ENCODE measurements at places on chromosomes 13 and 19.

DNA sequence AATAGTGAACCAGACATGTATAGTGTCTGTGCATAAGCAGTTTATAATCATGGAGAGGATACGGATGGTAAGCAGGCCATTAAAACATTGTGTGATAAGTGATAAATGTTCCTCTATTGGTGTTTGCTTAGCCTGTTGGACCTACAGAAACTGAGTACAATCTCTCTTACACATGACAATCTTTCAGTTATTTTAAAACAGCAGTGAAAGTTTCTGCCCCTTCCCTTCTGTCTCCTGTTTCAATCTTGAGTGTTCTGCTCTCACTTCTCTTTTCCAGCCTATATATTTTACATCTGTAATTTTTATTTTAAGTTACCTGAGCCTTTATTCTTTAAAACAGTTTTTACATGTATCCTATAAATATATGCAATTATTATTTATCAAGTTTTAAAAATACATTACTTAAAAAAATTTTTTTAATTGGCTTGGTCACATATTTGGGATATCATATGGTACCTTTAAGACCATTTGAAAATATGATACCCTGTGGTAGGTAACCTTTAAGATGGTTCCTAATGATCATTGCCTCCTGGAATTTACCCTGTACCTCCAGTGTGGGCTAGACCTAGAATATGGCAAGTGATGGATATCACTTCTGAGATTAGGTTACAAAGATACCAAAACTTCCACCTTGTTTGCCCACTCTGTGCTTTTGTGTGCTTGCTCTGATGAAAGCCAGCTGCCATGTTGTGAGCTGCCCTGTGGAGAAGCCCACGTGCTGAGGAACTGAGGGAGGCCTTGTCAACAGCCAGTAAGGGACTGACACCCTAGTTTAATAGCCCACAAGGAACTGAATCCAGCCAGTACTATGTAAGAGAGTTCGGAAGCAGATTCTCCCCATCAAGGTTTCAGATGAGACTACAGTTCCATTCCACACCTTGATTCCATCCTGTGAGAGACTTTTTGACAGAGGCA is 99.3 kb downstream of the DHRS12 start:
- no peak for DNase-seq

- no peak for DNase-seq
Observed at GRCh38 chr19:11240008-11240444, 607 bp downstream of the ANGPTL8 start.

GRCh38 chr19:33806434-33806881 is 9.8 kb downstream of the KCTD15 start:
- peak; percentile 36 for DNase-seq

- DNase-seq: no peak
Observed at GRCh38 chr19:46435009-46435408, 6.3 kb upstream of the PNMA8C start.

- DNase-seq: no peak
Observed at GRCh38 chr13:94431574-94431973, 47.9 kb downstream of the DCT start.

GRCh38 chr13:106967391-106967790 is 399.5 kb upstream of the ARGLU1 start:
- DNase-seq: no peak

DNA sequence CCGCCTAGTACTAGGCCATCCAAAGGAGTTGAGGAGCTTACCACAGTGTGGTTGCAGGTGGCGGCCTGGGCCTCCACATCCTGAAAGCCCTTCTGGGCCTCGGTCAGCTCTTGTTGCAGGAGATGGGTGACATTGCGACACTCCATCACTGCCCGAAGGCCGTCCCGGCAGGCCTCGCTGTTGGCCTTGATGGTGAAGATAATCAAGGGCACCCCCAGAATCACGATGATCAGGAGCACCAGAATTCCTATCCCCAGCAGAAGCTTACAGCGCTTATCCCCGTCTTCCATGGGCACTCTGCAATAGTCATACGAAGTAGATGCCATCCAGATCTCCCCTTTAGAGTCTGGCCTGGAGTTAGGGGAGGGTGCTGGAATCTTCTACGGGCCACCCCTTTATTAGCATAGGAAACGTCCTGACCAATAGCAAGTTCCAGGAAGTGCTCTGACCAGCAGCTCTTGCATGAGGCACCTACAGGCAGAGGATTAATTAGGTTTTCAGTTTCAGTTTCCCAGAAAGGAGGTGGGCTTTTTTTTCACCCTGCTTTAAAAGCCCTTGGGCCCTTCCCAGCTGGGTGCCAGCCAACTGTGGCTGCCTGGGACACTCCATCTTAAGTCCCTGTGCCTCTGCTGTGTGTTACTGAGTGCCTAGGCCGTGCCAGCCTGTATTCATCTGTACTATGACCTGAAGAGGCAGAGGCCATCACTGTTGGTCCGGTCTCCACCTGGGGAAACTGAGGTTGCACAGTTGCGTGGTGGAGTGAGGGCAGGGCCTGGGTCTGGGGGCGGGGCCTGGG is at the start of gene BST2:
Gene BST2, minus strand, starts transcription at position 381 of the 796 bp plus-strand sequence. Its CDS starts 55 bp downstream, at position 326.
- no peak for DNase-seq

DNA sequence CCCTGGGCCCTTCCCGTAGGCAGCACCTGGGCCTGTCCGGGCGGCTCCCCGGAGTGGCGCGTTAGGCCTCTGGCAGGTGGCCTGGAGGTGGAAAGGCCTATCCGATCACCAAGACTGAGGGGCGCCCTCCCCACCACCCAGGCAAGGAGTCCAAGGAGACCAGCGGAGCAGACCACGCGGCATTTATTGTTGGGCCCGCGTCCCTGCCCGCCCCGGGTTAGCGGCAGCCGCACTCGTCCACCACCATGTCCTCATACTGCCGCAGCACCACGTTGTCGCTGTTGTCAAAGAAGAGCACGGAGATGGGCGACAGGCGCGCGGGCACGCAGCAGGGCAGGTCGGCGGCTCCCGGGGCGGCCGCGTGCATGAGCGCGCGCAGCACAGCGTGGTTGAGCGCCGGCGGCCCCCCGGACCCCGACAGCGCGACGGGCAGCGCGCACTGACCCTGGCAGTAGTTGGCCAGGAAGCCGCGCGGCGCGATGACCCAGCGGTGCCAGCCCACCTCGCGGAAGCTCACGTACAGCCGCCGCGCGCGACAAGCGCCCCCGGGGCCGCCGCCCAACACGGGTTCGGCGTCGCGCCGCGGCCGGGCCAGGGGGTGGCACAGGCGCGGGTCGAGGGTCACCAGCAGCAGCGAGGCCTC is 27.5 kb downstream of the CERS1 start:
- no peak for DNase-seq

DNA sequence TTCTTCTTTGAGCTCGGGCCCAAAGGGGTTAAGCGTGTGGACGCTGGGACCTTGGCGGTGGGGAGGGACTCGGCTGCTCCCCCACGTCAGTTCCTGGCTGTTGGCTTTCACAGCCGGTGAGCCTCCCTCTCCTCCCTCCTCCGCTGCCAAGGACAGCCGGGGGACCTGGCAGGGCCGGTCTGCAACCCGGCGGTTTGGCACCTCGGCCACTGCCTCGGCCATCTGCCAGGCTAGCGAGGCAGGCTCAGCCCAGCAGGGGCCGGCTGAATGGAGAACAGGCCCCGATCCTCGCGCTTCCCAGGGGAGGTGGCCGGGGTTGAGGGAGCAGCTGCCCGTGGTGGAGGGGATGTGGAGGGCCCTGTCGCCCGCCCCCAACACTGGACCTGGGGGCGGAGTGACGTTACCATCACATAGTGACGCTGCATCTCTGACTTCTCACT is 5.0 kb downstream of the TLE5 start:
- DNase-seq: peak; percentile 92

GRCh38 chr13:92573467-92574057 is 653.0 kb upstream of the GPC6 start:
- no peak for DNase-seq

- DNase-seq: no peak
Observed at GRCh38 chr13:60690604-60691003, 293.6 kb downstream of the TDRD3 start.

DNA sequence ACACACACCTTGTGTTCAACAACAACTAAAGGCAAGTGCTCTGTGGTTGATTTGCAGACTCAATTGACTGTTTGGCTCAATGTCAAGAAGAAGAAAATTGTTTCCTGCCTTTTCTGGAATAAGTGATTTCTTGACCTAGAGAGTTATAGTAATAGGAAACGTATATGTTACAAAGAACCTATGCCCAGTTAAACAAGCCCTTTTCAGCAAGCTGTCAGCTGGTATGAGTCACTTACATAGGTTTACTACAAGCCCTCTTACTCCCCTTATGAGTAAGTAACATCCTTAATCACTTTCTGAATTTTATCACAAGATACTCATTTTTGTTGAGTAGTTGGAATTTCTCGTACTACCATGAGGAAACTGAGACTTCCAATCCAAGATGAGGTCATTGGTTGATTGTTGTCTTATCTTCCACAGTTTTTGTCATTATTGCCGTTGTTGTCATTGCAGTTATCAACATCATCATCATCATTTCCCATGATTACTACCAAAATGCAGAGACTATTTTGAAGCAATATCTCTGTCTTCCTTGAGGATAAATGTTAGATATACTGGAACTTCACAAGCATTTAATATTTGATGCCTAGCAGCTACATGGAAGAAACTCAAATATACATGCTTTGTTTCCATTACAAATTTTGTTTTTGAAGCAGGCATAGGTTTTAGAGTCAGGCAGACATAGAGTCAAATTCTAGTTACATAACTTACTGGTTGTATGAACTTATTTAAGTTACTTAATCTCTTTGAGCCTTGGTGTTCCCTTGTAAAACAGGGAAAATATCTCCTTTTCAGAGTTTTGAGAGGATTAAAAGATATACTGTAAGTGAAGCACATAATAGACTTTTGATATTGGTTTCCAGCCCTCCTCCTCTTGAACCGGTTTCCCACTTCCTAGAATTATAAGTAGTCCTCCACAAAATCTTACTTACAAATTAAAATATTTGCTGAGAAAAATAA is 106.0 kb downstream of the RAP2A start:
- DNase-seq: no peak

GRCh38 chr19:3958836-3959765 is 11.8 kb downstream of the DAPK3 start:
- DNase-seq: no peak

GRCh38 chr19:49324801-49325576 is at the start of gene SLC6A16:
SLC6A16 (minus strand) TSS chr19:49325191; CDS start chr19:49311347, 13,844 bp downstream.
- no peak for DNase-seq

DNA sequence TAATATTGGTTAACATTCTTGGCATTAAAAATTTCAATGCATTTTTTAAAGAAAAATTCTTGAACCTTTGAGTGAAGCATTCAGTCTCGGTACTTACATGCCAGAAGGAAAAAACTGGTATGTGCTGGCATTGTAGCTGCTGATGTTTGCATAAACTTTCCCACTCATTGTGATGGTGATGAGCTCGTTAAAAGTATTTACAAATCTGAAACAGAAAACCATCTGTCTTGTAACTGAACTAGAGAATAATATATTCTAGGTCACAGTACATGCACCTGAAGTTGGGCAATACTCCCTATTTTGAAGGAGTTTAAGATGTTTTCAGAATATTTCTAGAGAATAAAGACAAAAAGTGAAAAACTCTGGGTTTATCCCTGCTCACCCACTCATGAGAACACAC is 64.1 kb downstream of the SLC15A1 start:
- no peak for DNase-seq

DNA sequence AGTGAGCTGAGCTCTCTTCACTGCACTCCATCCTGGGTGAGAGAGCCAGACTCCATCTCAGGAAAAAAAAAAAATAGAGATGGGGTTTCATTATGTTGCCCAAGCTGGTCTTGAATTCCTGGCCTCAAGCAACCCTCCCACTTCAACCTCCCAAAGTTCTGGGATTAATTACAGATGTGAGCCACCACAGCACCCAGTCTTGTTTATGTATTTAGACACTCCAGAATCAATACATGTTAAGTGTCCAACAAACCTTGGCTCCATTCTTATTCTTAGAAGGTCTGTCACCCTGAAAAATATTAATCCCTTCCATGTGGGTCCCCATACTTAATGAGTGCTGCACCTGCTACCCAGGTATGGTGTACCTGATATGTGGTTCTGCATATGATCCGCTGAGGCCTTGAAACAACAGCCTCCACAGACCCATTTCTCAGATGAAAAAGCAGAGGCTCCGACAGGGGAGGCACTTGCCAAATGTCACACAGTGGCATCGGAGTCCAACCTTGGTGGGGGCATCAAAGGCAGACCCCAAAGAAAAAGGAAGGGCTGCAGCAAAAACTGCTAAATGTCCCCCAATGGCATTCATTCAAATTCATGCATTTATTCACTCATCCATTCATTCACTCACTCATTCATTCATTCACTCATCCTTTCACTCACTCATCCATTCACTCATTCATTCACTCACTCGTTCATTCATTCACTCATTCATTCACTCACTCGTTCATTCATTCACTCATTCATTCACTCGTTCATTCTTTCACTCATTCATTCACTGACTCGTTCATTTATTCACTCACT is 16.7 kb downstream of the TICAM1 start:
- DNase-seq: no peak

- no peak for DNase-seq
Observed at GRCh38 chr19:34475026-34475974, 6.3 kb upstream of the WTIP start.

- no peak for DNase-seq
Observed at GRCh38 chr13:60798503-60798902, 401.5 kb downstream of the TDRD3 start.

DNA sequence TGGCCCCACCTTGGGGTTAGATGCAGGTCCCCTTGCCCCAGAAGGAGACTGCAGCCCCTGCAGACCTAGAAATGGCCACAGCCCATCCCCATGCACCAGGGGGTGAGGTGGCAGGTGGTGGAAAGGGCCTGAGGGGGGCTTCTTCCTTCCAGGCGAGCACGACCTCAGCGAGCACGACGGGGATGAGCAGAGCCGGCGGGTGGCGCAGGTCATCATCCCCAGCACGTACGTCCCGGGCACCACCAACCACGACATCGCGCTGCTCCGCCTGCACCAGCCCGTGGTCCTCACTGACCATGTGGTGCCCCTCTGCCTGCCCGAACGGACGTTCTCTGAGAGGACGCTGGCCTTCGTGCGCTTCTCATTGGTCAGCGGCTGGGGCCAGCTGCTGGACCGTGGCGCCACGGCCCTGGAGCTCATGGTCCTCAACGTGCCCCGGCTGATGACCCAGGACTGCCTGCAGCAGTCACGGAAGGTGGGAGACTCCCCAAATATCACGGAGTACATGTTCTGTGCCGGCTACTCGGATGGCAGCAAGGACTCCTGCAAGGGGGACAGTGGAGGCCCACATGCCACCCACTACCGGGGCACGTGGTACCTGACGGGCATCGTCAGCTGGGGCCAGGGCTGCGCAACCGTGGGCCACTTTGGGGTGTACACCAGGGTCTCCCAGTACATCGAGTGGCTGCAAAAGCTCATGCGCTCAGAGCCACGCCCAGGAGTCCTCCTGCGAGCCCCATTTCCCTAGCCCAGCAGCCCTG is 4.2 kb upstream of the F10 start:
- DNase-seq: no peak

- no peak for DNase-seq
Observed at GRCh38 chr13:100231176-100231575, 142.3 kb downstream of the PCCA start.

GRCh38 chr13:44292545-44292944 is 81.1 kb upstream of the SERP2 start:
- no peak for DNase-seq

- DNase-seq: no peak
Observed at GRCh38 chr19:47421844-47422395, 2.6 kb upstream of the MEIS3 start.

- DNase-seq: no peak
Observed at GRCh38 chr19:18282021-18282787, 782 bp upstream of the JUND start.

GRCh38 chr13:67299751-67300150 is 69.6 kb upstream of the PCDH9 start:
- no peak for DNase-seq

- peak; percentile 47 for DNase-seq
Observed at GRCh38 chr13:27182844-27183497, 11.4 kb upstream of the USP12 start.
